Mesenteric fat pad (tissue), 1 donor: ENCODE measurements at places on chromosomes 3 and 15. TPM values are rescaled to one million over a fixed set of nuclear protein-coding genes. Genes with fewer than 3 reads are reported as not detected.

Gene TMEM45A
- total RNA-seq = 32.0 TPM

Gene CPNE9
- not detected for total RNA-seq

Gene ST8SIA2
- total RNA-seq = not detected

Gene GNB4
- total RNA-seq = 32.2 TPM

Gene CCRL2
- total RNA-seq = 8.8 TPM

Gene SLCO2A1
- total RNA-seq = 40.1 TPM

Gene RBM5
- total RNA-seq = 132 TPM

Gene FGF7
- total RNA-seq = 175 TPM

Gene CCR8
- total RNA-seq = not detected
